Astrocyte of the cerebellum (primary cell): ENCODE measurements at places on chromosomes 7 and 10.

DNA sequence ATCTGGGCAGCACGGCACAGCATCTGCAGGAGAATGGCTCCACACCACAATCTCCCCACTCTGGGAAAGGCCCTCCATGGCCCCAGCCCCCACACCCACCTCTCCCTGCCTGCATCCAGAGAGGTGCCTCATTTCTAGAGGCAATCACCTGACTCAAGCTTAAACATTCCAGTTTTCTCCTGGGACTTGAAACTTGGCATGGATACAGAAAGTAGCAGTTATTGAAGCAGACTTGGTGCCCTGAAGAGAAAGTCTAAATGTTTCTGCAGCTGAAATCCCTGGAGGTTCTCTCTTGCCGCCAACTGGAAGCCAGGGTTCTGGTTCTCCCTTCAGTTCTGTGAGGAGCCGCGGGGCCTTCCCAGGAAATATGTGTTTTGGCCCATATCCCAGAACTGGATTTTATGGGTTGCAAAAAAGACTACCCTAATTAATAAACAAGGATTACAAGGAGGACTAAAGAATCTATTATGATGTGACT is 122.8 kb downstream of the SKIDA1 start:
- peak; percentile 27 for DNase-seq

DNA sequence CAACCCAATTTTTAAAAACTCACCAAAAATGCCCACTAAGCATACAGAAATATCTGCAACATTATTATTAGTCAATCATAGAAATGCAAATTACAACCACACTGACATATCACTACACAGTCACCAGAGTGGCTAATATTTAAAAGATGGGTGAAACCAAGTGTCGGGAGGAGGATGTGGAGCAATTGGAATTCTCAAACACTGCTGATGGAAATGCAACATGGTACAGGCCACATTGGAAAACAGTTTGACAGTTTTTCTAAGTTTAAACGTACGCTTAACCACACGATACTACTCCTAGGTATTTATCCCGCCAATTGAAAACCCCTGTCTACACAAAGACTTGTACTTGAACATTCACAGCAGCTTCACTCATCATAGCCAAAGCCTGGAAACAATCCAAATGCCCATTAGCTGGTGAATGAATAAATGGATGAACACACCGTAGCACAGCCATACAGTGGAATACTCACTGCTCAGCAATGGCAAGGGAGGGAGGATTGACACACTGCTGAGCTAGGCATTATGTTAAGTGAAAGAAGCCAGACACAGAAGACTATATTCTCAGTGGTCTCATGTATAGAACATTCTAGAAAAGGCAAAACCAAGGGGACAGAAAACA is 16.3 kb downstream of the GCK start:
- DNase-seq, result no peak

DNA sequence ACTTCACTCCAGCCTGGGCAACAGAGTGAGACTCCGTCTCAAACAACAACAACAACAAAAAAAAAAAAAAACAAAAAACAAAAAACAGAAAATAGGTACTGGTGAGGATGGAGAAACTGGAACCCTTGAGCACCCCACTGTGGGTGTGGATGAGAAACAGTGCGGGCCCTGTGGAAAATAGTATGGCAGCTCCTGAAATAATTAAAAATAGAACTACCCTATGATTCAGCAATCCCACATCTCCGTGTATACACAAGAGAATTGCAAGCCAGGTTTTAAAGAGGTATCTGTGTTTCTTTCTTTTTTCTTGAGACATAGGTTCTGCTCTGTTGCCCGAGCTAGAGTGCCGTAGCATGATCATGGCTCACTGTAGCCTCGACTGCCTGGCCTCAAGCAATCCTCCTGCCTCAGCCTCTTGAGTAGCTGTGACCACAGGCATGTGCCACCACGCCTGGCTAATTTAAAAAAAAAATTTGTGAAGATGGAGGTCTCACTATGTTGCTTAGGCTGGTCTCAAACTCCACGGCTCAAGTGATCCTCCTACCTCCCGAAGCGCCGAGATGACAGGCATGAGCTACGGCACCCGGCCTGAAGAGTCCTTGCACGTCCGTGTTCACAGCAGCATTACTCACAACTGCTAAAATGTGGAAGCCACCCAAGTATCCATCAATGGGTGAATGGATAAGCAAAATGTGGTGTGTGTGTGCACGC is 39.5 kb downstream of the EBF3 start:
- DNase-seq, result no peak

GRCh38 chr10:73095481-73096021 is 1.1 kb downstream of the P4HA1 start:
- peak; percentile 64 for DNase-seq

DNA sequence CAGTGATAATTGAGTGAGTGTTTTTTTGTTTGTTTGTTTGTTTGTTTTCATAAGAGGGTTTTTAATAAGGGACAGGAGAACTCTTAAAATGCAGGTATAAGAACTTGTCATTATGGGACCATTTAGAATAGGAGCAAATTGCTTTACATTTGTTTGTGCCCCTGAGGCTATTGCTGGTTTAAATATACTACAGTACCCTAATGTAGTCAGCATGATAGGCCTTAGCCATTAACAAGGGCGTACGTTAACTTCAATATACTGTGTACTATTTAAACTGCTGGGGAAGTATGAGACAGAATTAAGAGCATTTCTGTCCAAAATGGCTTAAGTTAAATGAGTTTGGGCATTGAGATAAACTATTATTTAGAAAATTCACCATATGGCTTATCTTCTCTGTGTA is 26.2 kb downstream of the PRKAR2B start:
- DNase-seq, result no peak

DNA sequence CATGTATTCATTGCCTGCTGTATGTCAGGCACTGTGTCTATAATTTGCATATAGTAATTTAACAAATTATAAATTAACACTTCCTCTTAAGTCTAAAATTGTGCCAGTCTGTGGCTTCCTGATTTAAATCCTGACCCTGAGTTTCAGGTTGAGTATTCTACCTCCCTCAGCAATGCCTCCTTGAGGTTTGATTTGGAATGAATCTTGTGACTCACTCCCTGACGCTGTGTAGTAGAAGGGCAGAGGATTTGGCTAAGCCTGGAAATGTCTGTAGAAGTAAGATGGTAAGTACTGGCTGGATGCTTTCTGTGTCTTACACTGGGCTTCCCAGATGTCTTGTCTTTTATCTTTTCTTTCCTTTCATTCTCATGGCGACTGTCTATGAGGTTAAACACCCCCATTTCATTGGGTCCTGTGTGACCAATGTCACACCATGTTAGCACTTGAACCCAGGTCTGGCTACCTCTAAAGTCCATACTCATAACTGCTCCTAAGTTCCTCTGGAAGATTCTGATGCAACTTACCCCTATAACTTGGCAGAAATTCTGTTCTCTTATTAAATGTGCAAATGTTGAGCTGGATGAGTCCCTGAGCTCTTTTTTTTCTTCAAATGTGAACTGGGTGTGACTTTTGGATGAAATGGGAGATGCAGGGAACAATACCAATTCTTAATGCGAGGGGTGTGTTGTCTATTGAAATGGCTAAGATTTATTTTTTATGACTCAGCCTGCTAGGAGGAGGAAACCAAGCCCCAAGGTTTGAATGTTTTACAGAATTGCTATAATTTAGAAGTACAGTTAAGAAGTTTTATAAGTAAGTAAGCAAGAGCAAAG is 48.5 kb downstream of the PLCE1 start:
- peak; percentile 40 for DNase-seq

DNA sequence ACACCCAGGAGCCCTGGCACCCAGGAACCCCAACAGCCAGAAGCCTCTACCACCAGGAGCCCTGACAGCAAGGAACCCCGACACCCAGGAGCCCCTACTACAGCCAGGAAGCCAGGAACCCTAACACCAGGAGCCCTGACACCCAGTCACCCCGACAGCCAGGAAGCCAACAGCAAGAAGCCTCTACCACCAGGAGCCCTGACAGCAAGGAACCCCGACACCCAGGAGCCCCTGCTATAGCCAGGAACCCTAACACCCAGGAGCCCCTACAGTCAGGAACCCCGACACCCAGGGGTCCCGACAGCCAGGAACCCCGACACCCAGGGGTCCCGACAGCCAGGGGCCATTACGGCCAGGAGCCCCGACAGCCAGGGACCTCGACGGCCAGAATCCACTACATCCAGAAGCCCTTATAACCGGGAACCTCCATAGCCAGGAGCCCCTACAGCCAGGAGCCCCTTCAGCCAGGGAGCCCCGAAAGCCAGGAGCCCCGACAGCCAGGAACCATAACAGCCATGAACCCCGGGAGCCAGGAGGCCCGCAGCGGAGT is 440 bp upstream of the GLRX3 start:
- DNase-seq, result no peak

GRCh38 chr10:105611244-105611798 is 970.2 kb downstream of the SORCS3 start:
- DNase-seq, result no peak

- no peak for DNase-seq
These were observed 160.1 kb downstream of the CFTR start for GRCh38 chr7:117639966-117640365.

DNA sequence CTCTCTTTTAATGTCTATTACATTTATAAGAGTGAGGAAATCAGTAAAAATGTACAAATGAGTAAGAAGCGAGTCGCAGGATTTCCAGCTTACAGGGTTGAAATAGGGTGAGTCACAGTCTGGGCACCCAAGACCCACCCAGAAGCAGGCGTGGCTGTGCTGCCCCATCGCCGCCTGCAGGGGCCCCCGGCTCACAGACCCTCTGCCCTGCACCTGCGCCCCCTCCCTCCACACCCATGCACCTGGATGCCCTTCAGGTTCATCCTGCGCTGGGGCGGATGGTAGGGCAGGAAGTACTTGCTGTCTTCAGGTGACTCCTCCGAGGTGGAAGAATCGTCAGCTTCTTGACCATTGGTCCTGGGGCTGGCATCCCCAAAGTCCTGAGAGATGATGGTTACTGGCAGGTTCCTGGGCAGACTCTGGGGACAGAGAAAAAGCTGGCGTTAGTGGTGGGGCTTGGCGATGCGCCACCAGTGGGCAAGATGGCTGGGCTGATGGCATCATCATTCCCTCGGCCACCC is 90.2 kb upstream of the GNA12 start:
- no peak for DNase-seq

- DNase-seq, result no peak
These were observed 2.4 kb downstream of the MIOS start for GRCh38 chr7:7569081-7569527.

- DNase-seq, result no peak
These were observed 245.2 kb downstream of the KLF6 start for GRCh38 chr10:3539696-3540383.

DNA sequence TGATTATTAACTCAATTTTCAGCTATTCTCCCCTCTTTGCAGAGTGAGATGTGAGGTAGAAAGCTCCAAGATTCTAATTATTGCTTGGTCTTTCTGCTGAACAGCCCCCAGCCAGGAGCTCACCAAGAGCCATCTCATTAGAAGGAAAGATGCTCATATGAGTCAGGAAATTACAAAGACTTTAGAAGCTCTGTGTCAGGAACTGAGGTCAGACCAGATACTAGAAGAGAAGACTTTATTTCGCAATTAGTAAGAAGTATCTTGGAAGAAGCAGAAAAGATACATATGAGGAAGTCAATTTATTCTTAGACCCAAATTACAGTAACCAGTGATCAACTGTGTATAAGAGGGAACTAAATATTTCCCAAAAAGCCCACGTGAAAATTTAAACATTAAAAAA is 626.9 kb downstream of the ZWINT start:
- no peak for DNase-seq
